ENCODE measurements at places on chromosomes 5 and 9. TPM values are rescaled to one million over a fixed set of nuclear protein-coding genes. Genes with fewer than 3 reads are reported as not detected.

The BRINP1 gene
- total RNA-seq, result not detected

The NUTM2F gene
- total RNA-seq, result not detected

The ZDHHC11B gene
- total RNA-seq, result 1.4 TPM

The ESM1 gene
- total RNA-seq, result not detected

The SPATA31D4 gene
- total RNA-seq, result not detected

The TIGD6 gene
- total RNA-seq, result 7.1 TPM

The HTR1A gene
- not detected for total RNA-seq

The SPATA31C1 gene
- total RNA-seq, result not detected

The WHRN gene
- total RNA-seq, result 18.0 TPM

The NEUROG1 gene
- not detected for total RNA-seq

The GRXCR2 gene
- total RNA-seq, result not detected

The CFAP90 gene
- 0.69 TPM for total RNA-seq

The TLX3 gene
- total RNA-seq, result not detected

The C5orf47 gene
- not detected for total RNA-seq

The PCDHA3 gene
- not detected for total RNA-seq

The PAEP gene
- not detected for total RNA-seq

The STXBP1 gene
- total RNA-seq, result 67.5 TPM

Data from Panc1 (cell line).